ENCODE measurements at places on chromosomes 5 and 9. TPM values are rescaled to one million over a fixed set of nuclear protein-coding genes. Genes with fewer than 3 reads are reported as not detected.

Gene SHC3
- 0.05 TPM for total RNA-seq

Gene ADGRD2
- total RNA-seq = not detected

Gene PFN3
- total RNA-seq = not detected

Gene STPG3
- not detected for total RNA-seq

Gene IFNK
- not detected for total RNA-seq

Gene CERT1
- total RNA-seq = 18.2 TPM

Gene DOCK2
- 0.08 TPM for total RNA-seq

Gene SLC1A1
- 0.57 TPM for total RNA-seq

Gene C7
- 3.6 TPM for total RNA-seq

Gene ADAMTS2
- 25.5 TPM for total RNA-seq

Gene MGAT1
- 120 TPM for total RNA-seq

- DNase-seq = no peak
Measured at GRCh38 chr5:178826216-178826615, 33.5 kb upstream of the ZNF354B start.

DNA sequence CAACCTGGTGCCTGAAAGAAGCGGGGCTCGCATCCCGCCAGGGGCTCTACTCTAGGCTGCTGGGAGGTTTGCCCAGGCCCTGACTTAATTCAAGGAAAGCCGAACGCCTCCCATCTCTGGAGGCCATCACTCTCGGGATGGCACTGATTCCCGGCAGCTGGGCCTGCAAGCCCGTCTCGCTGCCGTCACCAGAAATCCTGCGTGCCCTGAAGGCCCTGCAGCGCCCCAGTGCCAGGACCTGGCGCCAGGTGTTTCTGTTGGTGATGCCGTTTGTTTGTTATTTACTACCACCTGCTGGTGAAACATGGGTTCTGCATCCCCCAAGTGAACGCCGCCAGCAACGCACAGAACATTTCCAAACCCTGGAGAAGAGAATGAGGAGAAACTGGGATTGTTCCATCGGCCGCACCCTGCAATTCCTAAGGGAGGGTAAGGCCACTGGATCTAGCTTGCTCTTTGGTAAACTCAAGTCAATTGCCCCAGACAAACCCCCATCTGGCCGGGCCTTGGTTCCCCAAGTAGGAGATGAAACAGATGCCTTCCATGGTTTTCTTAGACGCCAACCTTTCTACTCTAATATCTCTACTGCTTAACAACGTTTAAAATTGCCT, 77.9 kb downstream of the AK8 start:
- peak; percentile 82 for DNase-seq

DNA sequence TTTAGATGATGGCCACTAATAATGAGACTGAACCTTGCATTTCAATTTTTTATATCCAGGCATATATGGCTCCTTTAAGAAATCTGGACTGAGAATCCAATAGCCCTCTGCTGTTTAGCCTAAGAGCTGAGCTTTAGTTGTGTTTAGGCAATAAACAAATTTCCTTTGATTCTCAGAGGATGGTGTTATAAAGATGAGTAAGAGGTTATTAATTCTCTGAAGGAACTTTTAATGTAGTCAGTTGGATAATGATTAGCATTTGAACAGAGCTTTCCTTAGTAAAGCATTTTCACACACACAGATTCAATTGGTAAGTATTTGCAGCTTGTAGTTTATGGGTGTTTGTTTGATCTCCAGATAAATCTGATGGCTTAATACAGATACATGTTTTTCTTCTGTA, 149.6 kb downstream of the PRR16 start:
- DNase-seq = peak; percentile 27

GRCh38 chr5:177476531-177477233, 3.2 kb upstream of the DBN1 start:
- DNase-seq = no peak

DNA sequence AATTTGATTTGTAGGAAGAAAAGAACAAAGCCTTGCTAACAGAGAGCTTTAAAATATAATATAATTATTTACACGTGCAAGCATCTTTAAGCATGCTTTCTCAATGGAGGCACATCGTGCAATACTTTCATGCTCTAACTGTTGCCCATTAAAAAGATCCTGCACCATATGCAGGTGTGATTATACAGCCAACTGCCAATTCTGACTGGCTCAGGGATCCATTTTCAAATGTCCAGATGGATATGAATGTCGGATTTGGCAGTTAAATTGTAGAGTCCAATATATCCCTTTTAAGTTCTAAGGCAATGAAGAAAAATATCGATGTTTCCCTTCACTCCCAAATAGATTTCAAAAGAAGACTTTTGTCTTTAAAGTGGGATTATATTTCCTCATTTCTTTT, 416.4 kb upstream of the CD180 start:
- DNase-seq = no peak

DNA sequence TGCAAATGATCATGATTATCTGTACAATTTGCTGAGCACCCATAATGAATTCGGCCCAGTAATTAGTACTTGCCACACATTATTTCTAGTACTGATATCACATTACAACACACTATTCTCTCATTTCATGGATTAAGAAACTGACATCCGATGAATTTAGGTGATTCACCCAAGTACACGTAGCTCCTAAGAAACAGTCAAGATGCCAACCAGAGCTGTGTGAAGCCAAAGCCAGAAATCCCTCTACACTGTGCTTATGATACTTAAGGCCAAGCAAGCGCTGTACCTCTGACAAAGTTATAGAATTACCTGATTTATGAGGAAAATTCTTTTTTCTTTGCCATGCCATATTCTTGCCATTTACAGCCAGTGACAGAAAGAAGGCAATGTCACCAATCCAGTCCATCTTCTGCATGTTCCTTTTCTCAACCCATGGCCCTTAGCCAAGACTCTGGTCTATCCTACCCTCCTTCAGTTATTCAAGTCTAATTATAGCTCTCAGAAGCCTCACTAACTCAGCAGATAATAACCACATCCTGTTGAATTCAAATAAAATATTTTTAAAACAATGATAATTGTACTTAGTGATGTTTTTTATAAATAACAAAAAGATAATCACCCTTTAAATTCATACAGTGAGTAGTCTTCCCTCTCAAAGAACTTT, 74.3 kb upstream of the PTGER4 start:
- peak; percentile 68 for DNase-seq

DNA sequence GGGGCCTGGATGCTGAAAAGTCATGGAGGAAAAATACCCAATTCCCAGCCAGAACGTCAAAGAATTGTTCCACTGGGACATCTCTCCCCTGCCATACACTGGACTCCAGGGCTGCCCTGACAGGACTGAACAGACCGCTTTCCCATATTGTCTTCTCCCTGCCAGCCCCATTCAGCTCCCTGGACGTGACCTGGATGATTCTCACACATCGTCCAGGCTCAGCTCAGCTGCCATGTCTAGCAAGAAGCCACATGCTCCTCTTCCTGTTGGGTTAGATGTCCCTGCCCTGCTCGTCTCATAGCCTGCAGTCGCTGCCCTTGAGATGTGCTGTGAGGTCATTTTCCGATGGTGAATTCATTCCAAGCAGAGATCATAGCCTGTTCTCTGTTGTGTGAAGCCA, 37.4 kb downstream of the FOXI1 start:
- no peak for DNase-seq

DNA sequence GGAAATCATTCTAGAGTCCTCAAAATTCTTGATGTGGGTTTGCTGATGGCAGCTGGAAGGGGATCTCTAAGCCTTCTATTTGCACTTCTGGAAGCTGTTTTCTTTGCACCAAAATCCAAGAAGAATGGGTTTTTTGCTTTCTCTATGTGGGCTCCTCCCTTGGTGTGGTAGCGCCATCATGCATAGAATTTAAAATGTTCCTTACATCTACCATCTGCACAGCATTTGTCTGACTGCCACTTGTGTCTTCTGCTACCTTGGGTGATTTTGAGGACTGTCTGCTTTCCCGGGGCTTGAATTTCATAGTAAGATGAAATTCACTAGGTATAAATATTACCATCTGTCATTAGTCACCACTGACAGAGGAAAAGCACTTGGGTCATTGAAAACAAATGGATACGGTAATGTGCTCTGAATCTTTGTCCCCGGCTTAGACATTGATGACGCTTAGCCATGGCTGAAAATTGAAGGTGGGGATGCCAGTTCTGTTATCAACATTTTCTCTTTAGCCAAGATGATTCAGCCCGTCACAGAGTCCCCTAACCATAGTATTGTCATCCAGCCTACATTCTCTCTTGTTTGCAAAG, 30.0 kb downstream of the SNX30 start:
- DNase-seq = peak; percentile 10

DNA sequence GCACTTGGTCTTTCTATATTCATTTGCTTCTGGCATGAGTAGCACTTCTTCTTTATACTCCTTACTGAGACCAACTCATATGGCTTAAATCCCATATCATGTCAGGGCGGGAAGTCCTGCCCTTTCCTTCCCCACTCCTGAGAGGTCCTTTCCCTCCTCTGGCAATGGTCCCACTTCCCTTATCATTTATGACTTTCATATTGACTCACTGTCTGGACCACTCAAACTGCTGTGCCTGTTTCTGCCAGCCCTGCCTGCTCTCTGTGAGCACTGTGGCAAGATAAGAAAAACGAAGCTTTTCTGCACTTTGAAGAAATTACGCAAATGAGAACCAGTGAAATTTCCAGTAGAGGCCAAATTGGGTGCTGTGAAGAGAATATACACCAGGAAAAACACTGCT, 58.1 kb downstream of the ZNF474 start:
- DNase-seq = no peak

- DNase-seq = no peak
Measured at GRCh38 chr9:75712700-75713099, 177.8 kb upstream of the PCSK5 start.

- no peak for DNase-seq
Measured at GRCh38 chr5:124528838-124529237, 217.6 kb downstream of the ZNF608 start.

GRCh38 chr5:83400701-83401100, 70.8 kb upstream of the VCAN start:
- DNase-seq = no peak

GRCh38 chr5:32147959-32148358, 26.2 kb downstream of the GOLPH3 start:
- no peak for DNase-seq

DNA sequence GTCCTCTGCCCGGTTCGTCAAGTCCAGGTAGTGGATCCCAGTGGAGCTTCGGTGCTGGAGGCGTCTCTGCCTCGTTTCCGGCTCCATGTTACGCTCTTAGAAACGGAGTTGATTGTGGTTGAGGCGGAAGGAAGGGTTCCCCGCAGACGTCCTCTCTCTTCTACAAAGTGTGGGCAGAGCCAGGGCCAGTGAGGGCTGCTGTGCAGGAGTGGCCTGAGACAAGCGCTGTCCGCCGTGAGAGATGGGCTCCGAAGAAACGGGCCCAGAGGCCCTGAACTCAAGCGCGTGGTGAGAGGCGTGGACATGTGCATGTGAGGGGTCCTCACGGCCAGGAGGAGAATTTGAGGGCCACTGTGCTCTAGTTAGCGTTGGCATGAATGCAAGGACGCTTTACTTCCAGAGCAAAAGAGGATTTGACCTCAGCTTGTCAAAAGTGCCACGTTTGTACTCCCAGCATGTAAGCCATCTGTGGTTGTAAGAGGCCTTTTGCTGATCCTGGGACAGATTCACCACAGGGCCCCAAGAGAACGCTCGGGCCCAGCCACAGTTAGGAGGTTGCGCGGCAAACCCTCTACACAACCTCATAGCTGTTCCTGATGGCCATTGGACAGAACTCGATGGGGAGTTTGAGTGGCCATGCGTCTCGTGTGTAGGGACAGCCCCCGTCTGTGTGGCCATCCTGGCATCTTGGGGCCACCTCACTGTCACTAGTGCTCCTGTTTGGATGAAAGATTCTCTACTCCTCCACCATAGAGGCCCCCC, 10.2 kb downstream of the MAN1B1 start:
- no peak for DNase-seq

- DNase-seq = no peak
Measured at GRCh38 chr5:9231842-9232241, 314.0 kb downstream of the SEMA5A start.

- no peak for DNase-seq
Measured at GRCh38 chr5:89758146-89758545, 651.4 kb downstream of the CETN3 start.

GRCh38 chr5:37665889-37666288, 174.0 kb downstream of the GDNF start:
- DNase-seq = peak; percentile 97

GRCh38 chr9:36928670-36929349, 105.3 kb downstream of the PAX5 start:
- peak; percentile 32 for DNase-seq

DNA sequence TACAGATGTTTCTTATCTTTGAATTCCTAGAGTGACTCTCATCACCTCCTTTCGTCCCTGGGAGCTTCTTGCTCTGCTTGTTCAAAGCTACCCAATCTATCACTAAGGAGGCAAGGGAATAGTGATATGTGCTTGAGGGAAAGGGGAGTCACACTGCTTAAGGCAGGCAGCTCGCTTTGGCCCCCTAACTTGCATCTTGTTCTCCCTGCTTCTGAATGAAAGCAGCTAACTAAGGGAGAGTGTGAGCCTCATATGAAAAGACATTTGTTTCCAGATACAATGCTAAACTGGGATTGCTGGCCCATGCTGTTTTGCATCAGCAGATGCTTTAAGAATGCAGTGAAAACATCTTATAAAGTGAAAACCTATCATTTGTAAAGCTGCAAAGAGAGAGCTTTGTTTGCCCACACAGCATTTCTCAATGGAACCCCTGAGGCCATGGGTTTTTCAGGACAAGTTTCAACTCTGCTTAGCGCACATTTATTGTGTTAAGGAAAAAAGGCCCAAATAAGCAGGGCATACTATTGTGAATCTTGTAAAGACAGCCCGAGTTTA, 367.9 kb upstream of the ADAMTSL1 start:
- no peak for DNase-seq

- no peak for DNase-seq
Measured at GRCh38 chr5:166045961-166046360, 2245.5 kb upstream of the WWC1 start.

GRCh38 chr9:87465816-87466215, 31.9 kb upstream of the DAPK1 start:
- DNase-seq = no peak

DNA sequence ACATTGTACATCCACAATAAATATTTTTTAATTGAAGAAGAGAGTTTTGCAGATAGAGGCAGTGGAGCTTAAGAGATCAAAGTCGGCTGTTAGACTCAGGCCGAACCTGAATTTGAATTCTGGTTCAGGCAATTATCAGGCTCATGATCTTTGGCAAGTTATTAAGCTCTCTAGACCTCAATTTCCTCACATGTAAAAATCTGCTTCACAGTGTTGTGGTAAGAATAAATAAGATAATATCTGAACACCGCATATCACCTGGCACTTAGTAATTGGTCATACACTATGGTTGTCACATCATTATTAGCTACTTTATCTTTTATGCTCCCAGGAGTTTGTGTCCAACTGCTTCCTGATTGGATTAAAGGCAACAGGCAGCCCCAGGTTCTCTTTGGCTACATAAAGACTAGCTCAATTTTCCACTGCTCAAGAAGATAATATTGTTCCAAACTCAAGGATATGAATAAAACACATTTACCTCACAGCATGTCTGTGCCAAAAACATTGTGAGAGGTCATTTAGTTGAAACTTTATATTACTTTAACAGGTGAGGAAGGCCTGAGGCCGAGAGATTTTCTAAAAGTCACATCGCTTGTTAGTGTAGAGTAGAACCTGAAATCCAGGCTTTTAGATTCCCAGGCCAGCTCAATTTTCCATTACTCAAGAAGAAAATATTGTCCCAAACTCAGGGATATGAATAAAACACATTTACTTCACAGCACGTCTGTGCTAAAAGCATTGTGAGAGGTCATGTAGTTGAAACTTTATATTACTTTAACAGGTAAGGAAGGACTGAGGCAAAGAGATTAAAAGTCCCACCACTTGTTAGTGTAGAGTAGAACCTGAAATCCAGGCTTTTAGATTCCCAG, 289.2 kb upstream of the PTGER4 start:
- DNase-seq = no peak

Data from myocyte (in vitro differentiated cells).